ENCODE measurements at places on chromosomes 2 and 18. TPM values are rescaled to one million over a fixed set of nuclear protein-coding genes. Genes with fewer than 3 reads are reported as not detected.
A peak's percentile ranks its signal among the peaks of the same experiment; 100 is the strongest.

GRCh38 chr2:101442667-101443061, 32.2 kb downstream of the RFX8 start:
- DNase-seq: no peak

- no peak for DNase-seq
Observed at GRCh38 chr2:219210196-219210885, 3.8 kb downstream of the ZFAND2B start.

The SIX2 gene
- polyA plus RNA-seq: 0.16 TPM

The RAB6D gene
- 7.3 TPM for polyA plus RNA-seq

The TRABD2A gene
- 0.65 TPM for polyA plus RNA-seq

GRCh38 chr2:173966274-173967098, 1.3 kb upstream of the SP3 start:
- no peak for DNase-seq

The ANKRD30BL gene
- 4.6 TPM for polyA plus RNA-seq

DNA sequence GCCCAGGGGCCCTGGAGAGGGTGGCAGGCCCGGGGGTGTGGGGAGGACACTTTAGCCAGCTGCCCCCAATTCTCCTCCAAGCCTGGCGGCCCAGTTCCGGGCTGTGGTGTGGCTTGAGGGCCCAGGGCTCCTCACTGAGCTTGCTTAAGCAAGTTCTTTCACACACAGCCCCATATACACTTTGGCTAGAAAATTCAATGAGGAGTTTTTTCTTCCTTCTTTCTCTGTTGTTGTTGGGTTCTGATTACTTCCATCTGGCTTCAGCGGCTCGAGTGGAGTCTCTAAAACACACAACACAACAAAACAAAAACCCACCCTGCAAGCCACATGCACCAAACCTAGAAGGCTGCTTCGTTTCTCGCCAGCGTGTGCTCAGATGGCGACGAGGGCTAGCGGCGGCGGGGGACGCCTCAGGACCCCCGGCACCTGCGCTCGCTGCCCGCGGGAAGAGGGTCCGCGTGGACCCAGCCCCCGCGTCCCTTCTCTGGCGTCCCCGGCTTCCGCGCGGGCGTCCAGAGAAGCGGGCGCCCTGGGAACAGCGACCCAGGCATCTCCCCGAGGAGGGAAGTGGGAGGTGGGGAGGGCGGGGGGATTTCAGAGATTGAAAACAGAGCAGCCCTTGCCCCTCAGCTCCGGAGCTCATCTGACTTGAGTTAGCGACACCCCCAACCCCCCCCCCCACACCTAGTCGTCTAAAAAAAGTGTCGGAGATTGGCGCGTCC, 577 bp upstream of the GLI2 start:
- DNase-seq: peak; percentile 40

DNA sequence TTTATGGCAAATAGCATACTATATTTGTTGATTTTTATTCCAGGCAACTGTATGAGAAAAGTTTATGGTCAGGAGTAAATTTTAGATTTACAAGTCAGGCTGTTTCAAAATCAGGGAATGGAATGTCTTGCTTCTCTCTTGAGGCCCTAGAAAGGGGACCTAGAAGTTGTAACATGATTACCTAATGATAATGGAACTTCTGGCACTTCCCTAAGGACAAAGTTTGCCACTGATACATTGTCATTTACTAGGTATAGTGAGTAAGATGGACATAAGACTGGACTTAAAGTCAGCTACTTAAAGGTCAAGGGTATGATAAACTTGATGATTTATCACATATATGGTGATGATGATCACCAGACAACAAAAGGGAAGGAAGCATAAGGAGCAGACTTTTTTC, 103.3 kb upstream of the VRK2 start:
- no peak for DNase-seq

GRCh38 chr2:161090411-161090810, 69.8 kb upstream of the TANK start:
- DNase-seq: no peak

The TLX2 gene
- polyA plus RNA-seq: 0.27 TPM

DNA sequence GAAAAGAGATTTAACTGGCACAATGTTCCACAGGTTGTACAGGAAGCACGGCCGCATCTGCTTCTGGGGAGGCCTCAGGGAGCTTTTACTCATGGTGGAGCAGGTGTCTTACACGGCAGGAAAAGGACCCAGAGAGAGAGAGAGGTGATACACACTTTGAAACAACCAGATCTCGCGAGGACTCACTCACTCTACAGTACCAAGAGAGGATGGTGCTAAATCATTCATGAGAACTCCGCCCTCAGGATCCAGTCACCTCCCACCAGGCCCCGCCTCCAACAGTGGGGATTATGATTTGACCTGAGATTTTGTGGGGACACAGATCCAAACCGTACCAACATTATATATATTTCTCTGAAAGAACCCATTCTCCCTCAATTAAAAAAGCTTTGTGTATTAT, 79.7 kb upstream of the DOCK10 start:
- DNase-seq: no peak

DNA sequence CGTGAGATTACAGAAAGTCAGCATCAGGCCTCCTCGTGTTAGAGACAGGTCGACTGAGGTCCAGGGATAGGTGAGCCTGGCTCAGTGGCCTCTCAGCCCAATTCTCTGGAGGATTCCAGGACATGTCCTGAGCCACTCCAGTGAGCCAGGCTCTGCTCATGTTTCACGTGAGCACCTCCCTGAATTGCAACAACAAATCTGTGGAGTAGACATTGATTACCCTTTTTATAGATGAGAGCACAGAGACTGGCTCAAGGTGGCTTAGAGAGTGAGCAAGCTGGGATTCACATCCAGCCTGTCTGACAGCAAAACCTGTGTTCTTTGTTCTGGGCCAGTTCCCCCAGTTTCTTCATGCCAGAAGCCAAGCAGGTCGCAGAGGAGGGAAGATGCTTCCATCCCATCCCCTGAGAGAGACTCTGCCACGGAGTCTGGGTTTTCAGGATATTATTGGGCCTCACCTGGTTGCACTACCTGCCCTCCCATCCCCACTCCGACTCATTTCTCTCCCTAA, 46.4 kb downstream of the HS1BP3 start:
- no peak for DNase-seq

The DNAH7 gene
- polyA plus RNA-seq: 16.1 TPM

GRCh38 chr18:2874765-2875164, 28.0 kb downstream of the EMILIN2 start:
- no peak for DNase-seq

DNA sequence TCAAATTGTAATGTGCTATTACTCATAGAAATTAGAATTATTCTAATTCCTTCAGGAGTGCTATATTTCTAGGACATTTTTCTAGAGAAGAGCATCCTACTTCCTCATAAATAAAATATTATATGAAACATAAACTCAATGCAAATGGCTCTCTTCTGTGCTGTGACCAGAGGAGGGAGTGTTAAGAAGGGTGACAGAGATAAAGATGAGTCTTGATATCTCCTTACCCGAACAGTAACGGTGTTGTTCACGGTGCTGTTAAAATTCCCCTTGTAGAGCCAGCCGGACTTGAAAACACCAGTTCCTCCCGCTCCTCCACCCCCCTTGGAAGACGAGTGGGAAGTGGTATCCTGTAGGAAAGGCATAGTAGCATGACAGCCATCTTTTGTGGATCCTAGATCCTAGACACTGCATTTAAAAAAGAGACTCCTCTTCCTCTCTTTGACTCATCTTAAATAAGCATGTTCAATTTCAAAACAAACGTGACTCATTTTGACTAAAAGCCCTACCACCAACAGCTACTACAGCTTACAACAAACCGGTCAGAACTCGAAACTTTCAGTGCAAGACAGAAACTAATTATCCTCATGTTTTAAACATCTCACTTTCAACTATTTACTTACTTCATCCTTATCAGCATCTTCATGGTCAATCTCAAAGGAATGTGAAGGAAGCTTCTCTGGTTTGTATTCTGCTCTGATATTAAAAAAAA, 156.3 kb downstream of the DOCK10 start:
- no peak for DNase-seq

The TXNDC2 gene
- 0.27 TPM for polyA plus RNA-seq

Measured in spinal cord (tissue), 10 donors.